ENCODE measurements at places on chromosomes 12 and 14. TPM values are rescaled to one million over a fixed set of nuclear protein-coding genes. Genes with fewer than 3 reads are reported as not detected.

Gene VWF
- 0.16 TPM for polyA plus RNA-seq

Gene KITLG
- polyA plus RNA-seq, result not detected

Gene KRT74
- not detected for polyA plus RNA-seq

Gene FSCB
- polyA plus RNA-seq, result not detected

Gene DAO
- polyA plus RNA-seq, result not detected

Gene ZCRB1
- polyA plus RNA-seq, result 91.3 TPM

Gene CLEC14A
- not detected for polyA plus RNA-seq

Gene TRPV4
- polyA plus RNA-seq, result not detected

DNA sequence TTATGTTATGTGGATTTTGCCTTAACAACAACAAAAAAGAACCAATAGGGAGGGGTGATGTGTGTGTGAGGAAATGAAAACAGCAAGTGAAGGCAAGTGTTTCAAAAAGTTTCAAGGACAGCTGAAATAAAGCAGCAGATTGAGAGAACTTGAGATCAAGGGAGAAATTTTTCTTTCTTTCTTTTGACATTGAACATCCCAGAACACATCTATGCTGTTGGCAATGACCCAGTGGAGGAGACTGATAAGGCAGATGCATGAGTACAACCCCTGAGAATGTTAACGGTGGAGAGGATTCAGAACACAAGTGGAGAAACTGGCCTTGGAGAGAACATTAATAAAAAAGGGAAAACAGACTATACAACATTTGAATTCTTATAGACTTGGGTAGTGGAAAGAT lies 2.9 kb downstream of the LLPH start:
- no peak overlapping the region for H3K4me3 ChIP-seq
- DNase-seq, result no peak
- H3K27ac ChIP-seq, result no peak overlapping the region

DNA sequence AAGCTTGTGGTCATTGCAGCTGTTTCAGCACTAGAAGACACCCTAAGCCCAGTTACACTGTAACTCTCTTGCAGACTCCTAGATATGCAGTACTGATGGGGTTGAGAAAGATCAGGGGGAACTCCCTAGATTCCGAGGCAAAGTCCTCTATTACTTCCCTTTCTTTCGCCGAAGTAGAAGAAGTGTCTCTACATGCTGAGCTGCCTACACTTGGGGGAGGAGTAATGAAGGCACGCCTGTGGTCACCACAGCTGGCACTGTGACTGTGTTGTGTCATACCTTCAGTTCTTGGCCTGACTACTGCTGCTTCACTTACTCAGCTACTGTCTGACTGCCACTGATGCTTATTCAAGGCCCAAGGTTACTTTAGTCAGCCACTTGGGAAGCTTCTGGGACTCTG lies 35.1 kb upstream of the RPL10L start:
- no peaks in the 10 kb centered on the region for H3K4me1 ChIP-seq
- no peak overlapping the region for H3K4me3 ChIP-seq
- H3K36me3 ChIP-seq, result no peaks in the 10 kb centered on the region
- no peak for DNase-seq
- H3K27ac ChIP-seq, result no peak overlapping the region
- H3K27me3 ChIP-seq, result no peaks in the 10 kb centered on the region

DNA sequence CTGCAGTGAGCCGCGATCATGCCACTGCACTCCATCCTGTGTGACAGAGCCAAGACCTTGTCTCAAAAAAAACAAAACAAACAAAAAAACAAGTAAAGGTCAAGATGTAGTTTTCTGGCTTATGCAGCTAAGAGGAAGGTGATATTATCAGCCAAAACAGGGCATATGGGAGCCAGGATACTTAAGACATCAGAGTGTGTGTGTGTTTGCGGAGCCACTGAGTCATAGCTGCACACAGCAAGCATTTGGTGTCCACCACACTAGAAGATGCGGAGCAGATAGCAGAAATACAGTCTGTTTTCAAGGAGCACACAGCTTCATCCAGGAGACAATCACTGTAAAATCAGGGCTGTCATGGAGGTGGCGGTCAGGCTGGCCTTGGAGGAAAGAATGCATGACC lies 72.6 kb upstream of the REP15 start:
- H3K27ac ChIP-seq, result no peak overlapping the region
- no peak for DNase-seq
- H3K27me3 ChIP-seq, result no peaks in the 10 kb centered on the region
- H3K36me3 ChIP-seq, result no peaks in the 10 kb centered on the region
- H3K4me1 ChIP-seq, result no peaks in the 10 kb centered on the region
- H3K4me3 ChIP-seq, result no peak overlapping the region

GRCh38 chr12:12181511-12181910 lies 85.3 kb downstream of the LRP6 start:
- H3K4me3 ChIP-seq, result no peak overlapping the region
- H3K27me3 ChIP-seq, result peaks cover 11% of the 10 kb centered on the region
- no peaks in the 10 kb centered on the region for H3K36me3 ChIP-seq
- no peaks in the 10 kb centered on the region for H3K4me1 ChIP-seq

GRCh38 chr14:98931911-98932310 lies 340.1 kb downstream of the BCL11B start:
- H3K4me3 ChIP-seq, result peak overlapping the region; percentile 48
- H3K36me3 ChIP-seq, result peaks cover 5% of the 10 kb centered on the region
- H3K27ac ChIP-seq, result no peak overlapping the region
- peaks cover 18% of the 10 kb centered on the region for H3K27me3 ChIP-seq
- H3K4me1 ChIP-seq, result peaks cover 19% of the 10 kb centered on the region
- DNase-seq, result peak; percentile 40

GRCh38 chr12:132071040-132071810 lies 72.9 kb downstream of the DDX51 start:
- H3K36me3 ChIP-seq, result peaks cover 19% of the 10 kb centered on the region
- H3K4me3 ChIP-seq, result no peak overlapping the region
- peaks cover 6% of the 10 kb centered on the region for H3K4me1 ChIP-seq
- peak overlapping the region; percentile 31 for H3K27ac ChIP-seq

GRCh38 chr14:80415636-80416035 lies 204.3 kb upstream of the DIO2 start:
- H3K4me1 ChIP-seq, result no peaks in the 10 kb centered on the region
- no peak for DNase-seq
- H3K27ac ChIP-seq, result no peak overlapping the region
- H3K27me3 ChIP-seq, result no peaks in the 10 kb centered on the region
- H3K4me3 ChIP-seq, result no peak overlapping the region
- H3K36me3 ChIP-seq, result no peaks in the 10 kb centered on the region

- no peaks in the 10 kb centered on the region for H3K27me3 ChIP-seq
- no peak for DNase-seq
- H3K4me3 ChIP-seq, result no peak overlapping the region
Observed at GRCh38 chr12:63045020-63045860, 105.8 kb downstream of the AVPR1A start.

DNA sequence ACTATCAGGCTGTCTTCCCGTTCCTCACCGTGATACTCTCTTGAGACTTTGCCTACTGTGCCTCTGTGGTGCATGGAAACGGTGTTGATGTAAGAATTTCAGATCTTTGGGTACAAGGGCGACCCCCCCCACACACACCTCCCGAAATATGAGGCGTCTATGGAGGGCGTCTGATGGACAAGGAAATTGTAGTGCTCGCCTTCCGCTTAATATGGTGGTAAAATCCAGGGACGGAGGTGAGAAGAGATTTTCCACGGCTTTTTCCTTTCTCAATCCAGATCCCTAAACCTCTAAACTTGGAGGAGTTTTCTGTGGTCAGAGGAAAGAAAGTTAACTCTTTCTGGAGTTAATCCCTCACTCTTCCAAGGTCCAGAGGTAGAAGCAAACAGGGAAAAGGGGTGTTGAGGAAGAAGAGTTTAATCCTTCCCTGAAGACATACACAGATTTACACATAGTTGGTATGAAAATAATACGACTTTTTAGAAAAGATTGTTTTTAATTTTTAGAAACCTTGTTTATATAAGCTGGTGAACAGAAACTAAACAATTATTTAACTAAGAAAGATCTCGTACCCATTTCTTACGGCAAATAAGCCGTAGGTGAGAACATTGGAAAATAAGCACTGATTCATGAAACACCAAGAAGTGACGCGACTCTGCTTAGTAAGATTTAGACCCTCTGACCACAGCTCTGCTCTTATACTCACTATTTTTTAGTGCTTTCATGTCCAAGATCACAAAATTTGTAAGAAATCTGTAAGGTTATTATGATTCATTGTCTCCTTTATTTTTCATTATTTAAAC lies 23.1 kb upstream of the RNASE12 start:
- H3K36me3 ChIP-seq, result no peaks in the 10 kb centered on the region
- H3K4me3 ChIP-seq, result no peak overlapping the region
- no peak overlapping the region for H3K27ac ChIP-seq
- DNase-seq, result no peak
- H3K27me3 ChIP-seq, result peaks cover 6% of the 10 kb centered on the region

- H3K27ac ChIP-seq, result no peak overlapping the region
- H3K4me1 ChIP-seq, result no peaks in the 10 kb centered on the region
- H3K36me3 ChIP-seq, result no peaks in the 10 kb centered on the region
- peaks cover 2% of the 10 kb centered on the region for H3K27me3 ChIP-seq
- H3K4me3 ChIP-seq, result no peak overlapping the region
- DNase-seq, result no peak
Observed at GRCh38 chr14:68088451-68088854, 268.9 kb downstream of the RAD51B start.

DNA sequence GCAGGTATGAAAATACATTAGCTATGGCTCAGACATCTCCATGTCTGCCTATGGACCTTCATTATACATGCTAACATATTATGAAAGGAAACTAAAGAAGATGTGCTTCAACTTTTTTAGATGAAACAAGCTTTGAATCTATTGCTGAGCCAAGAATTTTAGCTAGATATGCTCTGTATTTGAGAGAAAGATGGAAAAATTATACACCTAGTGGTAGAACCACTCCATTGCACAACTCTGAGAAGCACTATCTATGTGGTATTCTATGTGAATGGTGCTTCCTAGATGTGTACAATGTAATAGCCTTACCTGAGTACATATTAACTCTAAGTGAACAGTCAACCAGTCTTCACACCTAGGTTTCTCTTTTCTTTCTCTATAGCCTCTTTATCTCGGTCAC lies 17.3 kb downstream of the EPYC start:
- peaks cover 3% of the 10 kb centered on the region for H3K27me3 ChIP-seq
- H3K4me1 ChIP-seq, result no peaks in the 10 kb centered on the region
- H3K27ac ChIP-seq, result no peak overlapping the region
- no peak overlapping the region for H3K4me3 ChIP-seq
- no peak for DNase-seq

- no peaks in the 10 kb centered on the region for H3K4me1 ChIP-seq
- DNase-seq, result no peak
- peaks cover 3% of the 10 kb centered on the region for H3K36me3 ChIP-seq
- no peak overlapping the region for H3K27ac ChIP-seq
- H3K27me3 ChIP-seq, result peaks cover 18% of the 10 kb centered on the region
Observed at GRCh38 chr14:58584383-58584782, 53.4 kb upstream of the DACT1 start.

DNA sequence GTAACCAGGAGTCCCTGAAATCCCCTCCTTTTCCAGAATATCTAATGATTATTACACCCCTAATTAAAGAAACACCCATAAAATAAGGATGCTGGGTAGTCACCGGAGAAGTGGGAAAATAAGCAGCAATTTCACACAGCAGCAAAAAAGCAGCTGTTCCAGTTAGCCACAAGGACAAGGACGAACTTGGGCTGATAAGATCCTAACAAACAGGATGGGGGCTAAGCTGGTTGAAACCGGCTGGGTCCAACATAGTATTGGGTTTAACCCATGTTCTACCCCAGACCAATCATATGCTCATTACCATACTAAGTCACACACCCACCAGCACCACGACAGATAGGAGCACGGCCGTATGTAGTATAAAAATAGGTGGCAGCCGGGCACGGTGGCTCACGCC lies 100.7 kb downstream of the RPL10L start:
- H3K4me1 ChIP-seq, result no peaks in the 10 kb centered on the region
- H3K36me3 ChIP-seq, result no peaks in the 10 kb centered on the region
- no peak overlapping the region for H3K27ac ChIP-seq
- no peak for DNase-seq
- H3K4me3 ChIP-seq, result no peak overlapping the region
- H3K27me3 ChIP-seq, result peaks cover 1% of the 10 kb centered on the region

All from immature natural killer cell (primary cell).